Endothelial cell (in vitro differentiated cells): ENCODE measurements at places on chromosomes 4 and X.

DNA sequence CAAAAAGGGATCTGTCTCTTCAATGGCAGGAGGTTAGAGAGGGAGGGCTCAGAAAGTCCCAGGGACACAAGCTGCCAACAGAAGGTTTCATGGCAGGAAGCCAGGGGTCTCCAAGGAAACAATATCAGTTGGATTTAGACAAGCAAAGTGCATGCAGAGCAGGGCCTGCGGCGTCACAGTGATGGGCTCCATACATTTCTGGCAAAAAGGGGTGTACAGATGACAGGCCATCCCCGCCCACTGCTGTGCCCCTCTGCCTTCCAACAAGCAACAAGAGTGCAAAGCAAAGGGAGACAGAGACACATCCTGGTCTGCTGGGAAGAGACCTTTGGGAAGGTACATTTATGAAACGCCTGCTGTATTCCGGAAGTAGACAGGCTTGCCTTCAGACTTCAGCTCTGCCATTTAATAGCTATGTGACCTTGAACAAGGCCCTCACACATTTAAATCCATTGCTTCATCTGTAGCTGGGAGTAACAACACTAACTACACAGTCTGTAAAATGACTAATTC, 121.2 kb downstream of the AFAP1 start:
- no peak for DNase-seq

GRCh38 chr4:137660211-137660610, 127.9 kb upstream of the PCDH18 start:
- no peak for DNase-seq

- DNase-seq = no peak
Observed at GRCh38 chr4:848803-849477, 23.0 kb upstream of the CPLX1 start.

GRCh38 chrX:71103110-71103983, 3.2 kb downstream of the CXorf65 start:
- DNase-seq = peak; percentile 22

DNA sequence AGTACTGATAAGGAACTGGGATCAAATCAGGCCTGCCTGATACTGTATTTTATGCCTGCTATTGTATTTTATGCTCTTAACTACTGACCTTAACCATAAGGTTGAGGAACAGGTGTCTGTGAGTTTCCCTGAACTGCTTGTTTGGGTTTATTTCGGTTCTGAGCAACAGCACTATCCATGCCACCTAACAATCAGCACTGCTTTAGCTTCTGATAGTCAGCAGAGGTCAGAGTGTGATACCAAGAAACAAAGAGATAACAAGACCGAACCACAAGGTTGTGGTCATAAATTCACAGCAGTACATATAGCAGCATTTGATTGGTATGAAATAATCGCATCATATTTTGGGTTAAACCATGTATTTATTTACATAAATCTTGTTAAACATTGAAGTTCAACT, 362.2 kb downstream of the FGF13 start:
- no peak for DNase-seq

DNA sequence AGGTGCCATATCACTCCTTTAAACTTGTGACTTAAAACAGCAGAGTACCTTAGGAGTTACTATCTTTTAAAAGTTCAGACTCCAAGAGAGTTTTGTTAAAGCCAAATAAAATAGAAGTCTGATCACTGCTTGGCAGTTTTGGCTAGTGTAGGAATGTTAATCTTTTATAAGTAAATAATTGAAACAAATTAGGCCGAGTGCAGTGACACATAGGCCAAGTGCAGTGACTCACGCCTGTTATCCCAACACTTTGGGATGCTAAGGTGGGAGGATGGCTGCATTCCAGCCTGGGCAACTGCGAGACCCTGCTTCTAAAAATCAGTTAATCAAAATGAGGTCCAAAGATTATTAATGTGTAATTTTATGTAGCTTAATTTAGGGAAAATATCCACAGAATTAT, 37.2 kb downstream of the WDR44 start:
- DNase-seq = no peak

GRCh38 chrX:123884809-123885408, 25.1 kb downstream of the XIAP start:
- DNase-seq = peak; percentile 6

DNA sequence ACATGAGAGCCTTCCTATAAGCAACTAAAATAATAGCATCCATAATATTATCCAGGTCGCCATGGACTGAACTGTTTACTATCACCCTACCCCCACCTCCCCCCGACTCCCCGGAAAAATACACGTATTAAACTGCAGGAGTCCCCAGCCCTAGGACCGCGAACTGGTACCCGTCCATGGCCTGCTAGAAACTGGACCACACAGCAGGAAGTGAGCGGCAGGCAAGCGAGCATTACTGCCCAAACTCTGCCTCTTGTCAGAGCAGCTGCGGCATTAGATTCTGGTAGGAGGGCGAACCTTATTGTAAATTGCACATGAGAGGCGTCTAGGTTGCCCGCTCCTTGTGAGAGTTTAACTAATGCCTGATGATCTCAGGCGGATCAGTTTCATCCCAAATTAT, 405.8 kb upstream of the ADGRL3 start:
- DNase-seq = no peak

DNA sequence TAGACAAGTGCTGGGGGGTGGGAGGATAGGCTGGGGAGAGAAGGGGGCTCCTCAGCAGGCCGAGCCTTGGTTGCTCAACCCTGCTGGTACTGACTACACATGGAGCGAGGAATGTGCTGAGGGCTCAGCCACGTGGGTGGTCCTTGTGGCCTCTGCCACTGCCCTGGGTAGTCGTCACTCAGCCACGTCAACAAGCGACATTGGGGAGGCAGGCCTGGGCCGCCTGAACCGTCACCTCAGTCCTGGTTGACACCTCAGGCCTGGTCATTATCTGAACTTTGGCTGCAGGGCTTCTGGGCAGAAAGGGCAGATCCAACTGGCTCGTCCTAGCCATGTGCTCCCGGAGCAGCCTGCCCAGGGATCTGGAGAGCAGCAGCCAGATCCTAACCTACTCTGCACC, 62.7 kb upstream of the GDPD2 start:
- no peak for DNase-seq

- DNase-seq = no peak
Observed at GRCh38 chr4:150402871-150403272, 179.1 kb upstream of the MAB21L2 start.

DNA sequence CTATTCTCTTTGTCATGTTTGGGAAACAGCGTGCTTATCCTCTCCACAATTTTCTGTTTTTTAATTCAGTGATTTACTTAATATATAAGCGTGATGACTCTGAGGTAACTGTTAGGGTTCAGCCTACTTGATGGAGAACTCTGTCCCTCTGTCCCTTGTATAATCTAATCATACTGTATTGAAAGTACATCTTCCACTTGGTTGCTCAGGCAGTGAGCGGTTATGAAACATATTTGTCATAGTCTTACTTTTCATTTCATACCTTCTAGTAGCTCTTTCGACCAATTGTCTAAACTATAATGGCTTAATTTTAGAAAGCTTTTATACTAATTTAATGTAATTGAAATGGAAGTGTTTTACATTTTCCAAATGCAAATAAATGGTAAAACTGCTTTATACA, 469.0 kb downstream of the TLL1 start:
- DNase-seq = no peak

GRCh38 chrX:16457239-16457638, 192.7 kb upstream of the S100G start:
- no peak for DNase-seq

GRCh38 chr4:148574502-148574901, 132.3 kb upstream of the NR3C2 start:
- no peak for DNase-seq

- no peak for DNase-seq
Observed at GRCh38 chr4:152063621-152064240, 302.9 kb upstream of the GATB start.

DNA sequence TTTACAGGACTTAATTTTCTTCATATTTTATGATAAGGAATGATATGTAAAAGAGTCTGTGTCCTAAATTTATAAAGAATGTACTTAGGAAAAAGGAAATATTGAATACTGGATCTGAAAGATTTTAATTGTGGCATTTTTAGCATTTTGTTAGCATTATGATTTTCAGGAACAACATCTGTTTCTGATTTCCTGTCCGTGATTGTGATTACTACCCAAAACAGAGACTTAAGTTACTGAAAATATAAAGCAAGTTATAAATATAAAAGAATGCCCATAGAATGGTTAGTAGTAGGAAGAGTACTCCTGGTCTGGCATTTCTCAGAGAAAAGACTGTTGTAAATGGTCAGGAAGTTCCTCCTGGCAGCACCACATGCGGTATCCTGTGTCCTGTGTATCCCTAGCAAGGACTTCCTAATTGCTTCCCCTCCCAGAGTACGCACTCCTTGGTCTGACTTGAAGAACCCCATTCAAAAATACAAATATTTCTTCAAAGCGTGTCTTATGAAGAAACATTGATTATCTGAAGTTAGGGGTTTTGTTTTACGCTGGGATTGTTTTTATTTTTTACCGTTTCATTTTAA, 88.9 kb downstream of the RS1 start:
- DNase-seq = peak; percentile 10

DNA sequence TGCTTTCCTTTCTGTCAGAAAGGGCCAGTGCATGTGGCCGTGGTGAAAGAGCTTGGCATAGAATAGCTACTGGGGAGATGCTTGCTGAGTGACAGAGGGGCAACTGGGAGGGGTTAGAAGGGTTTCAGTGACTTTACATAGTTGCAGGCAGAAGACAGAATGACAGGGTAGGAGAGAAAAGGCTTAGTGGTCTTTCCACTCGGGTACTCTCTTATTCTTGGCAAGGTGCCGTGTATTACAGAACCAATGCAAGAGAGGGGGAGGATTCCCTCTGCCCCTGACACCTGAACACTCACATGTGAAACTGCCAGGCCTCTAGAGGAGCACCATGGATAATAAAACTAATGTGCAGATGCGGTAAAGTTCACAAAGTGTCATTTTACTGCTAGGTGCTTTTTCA, 228.2 kb downstream of the MGST2 start:
- DNase-seq = no peak

- no peak for DNase-seq
Observed at GRCh38 chrX:72663737-72664136, 50.4 kb downstream of the PHKA1 start.

DNA sequence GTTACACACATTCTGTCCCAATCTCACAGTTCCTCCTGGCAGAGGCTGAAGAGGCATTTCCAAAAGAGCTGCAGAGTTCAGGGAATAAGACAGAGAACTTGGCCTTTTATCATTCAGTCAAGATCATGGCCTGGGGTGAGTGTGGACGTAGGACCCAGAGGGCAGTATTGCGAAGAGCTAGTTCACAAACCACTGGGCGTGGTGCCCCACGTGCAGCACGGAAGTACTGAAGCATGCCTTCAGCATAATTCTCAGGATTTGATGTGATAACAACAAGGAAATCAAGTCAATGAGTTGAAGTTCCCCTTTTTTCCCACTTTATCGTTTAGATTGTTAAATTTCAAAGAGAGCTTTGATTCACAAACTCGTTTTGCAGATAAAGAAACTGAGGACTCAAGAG, 117.7 kb downstream of the RELL1 start:
- DNase-seq = no peak

GRCh38 chr4:75904076-75904475, 1.8 kb upstream of the PPEF2 start:
- no peak for DNase-seq

- DNase-seq = no peak
Observed at GRCh38 chr4:51851937-51852290, 9.0 kb downstream of the DCUN1D4 start.

GRCh38 chr4:139278912-139279759, 889 bp downstream of the MGARP start:
- DNase-seq = peak; percentile 26

DNA sequence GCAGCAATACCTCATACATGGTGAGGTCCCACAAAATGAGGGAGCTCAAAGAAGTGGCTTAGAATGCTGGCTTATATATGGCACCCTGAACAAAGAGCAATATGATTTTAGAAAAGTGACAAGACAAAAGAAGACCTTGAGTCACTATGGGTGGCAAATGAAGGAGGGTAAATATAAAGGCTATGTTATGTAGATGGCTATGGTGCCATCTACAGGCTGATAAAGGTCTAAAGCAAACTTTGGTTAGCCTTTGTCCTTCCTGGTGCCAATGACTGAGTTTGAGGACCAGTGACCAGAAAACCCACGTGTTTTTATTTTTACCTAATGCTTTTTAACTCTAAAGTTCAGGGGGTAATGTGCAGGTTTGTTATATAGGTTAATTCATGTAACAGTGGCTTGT, 151.8 kb downstream of the CCNG2 start:
- DNase-seq = no peak

DNA sequence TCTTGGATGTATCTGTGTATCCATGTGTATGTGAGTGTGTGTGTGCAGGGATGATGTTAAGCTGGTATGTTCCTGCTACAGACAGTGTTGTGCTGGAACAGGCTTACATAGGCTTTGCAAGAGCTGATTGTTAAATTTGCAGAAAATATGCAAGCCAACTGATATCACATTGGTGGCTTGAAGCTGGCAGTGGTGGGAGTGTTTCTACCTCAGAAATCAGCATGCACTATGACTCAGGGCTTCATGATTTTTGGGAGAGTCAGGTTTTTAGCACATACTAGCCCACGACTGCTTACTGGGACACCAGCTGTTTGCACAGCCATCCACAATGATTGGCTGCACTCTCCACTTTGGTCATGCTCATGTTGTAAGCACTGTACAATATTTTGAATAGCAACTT, 261.8 kb downstream of the DHX15 start:
- no peak for DNase-seq

DNA sequence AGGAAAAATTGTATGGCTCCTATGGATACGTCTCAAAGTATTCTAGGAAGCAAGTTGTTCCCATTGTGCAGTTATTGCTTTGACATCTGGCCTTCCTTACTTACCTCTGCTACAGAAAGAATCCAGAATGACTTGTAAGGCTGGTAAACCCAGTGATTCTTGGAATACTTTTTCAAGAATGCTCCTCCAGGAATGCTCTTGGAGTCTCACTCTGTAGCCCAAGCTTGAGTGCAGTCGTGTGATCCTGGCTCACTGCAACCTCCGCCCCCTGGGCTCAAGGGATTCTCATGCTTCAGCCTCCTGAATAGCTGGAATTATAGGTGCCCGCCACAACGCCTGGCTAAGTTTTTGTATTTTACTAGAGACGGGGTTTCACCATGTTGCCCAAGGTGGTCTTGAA, 38.1 kb downstream of the GAB1 start:
- DNase-seq = no peak

DNA sequence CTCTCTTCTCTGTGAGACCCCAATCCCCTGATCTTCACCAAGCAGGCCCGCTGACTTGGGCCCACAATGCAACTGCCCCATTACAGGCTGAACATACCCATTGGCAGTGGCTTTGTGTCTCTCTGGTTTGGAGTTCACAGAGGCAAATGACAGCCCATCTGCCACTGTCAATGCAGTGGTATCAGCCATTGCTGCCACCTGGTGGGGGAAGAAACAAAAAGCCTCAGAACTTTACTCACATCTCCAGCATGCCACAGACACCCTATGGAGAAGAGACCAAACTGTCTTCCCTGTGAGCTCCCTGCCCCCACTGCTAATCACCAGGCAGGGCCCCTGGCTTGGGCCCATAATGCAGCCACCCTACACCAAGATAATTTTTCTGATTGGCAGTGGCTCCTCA, 729.3 kb upstream of the ACTRT1 start:
- peak; percentile 49 for DNase-seq
